GM12891 (cell line): ENCODE measurements at places on chromosomes 16 and 17.
A peak's percentile ranks its signal among the peaks of the same experiment; 100 is the strongest.

DNA sequence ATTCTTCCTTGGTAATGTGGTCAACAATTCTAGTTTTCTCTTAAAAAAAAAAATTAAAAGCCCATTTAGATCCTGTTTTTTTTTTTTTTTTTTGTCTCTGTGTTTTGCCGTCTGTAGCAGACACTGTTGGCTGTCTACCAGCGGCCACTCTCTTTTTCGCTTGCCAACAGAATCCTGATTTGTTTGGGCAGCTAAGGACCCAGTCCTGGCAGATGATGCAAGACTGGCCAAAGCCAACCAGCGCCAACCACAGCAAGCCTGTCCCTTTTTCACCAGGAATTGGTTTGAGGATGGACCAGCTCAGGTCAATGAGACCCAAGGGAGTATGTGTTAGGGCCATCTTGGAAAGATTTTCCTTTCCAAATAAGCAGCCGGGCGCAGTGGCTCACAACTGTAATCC, 28.2 kb downstream of the ST3GAL2 start:
- no peak for DNase-seq

- DNase-seq = no peak
Measured at GRCh38 chr16:35631261-35631945, 2172.0 kb downstream of the TP53TG3F start.

DNA sequence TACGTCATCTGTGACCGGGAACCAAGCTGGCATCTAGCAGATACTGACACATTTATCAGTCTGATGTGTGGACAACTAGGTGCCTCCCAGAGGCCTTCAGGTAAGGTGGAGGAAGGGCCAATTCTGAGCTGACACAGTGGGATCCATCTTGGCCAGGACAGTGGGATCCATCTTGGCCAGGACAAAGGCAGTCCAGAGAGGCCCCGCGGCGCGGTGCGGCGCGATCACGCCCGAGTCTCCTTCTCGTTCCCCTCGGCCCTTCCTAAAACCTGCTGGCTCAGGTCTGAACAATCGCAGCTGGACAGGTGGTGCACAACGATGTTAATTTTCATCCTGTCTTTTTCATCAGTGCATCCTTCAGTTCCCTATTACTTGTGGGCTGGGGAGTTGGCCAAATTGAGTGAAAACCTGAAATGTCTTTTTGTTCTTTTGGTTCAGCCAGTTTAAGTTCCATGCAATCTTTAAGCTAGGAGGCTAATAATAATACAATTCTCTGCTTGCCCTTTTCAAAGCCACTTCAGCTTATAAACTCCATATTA, 486 bp upstream of the WSB1 start:
- no peak for DNase-seq

DNA sequence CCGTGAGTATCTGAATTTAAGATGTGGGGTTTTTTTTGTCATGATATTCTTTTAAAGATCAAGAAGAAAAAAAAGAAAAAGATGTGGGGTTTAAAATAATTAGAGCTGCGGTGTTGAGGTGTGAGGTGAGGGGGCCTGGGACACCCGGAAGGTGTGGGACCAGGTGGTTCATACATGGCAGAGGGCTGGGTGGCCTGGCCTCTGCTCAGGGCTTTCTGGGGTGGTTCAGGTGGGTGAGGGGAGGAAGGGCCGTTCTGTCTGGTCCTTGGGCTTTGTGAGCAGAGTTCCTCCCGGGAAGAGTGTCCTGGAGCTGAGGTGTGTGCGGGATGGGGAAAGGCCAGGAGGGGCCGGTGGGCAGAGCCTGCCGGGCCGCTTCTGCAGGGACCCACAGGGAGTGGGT, 5.0 kb downstream of the PRSS27 start:
- DNase-seq = no peak

GRCh38 chr17:39231591-39232551, 6.1 kb upstream of the STAC2 start:
- DNase-seq = peak; percentile 77

DNA sequence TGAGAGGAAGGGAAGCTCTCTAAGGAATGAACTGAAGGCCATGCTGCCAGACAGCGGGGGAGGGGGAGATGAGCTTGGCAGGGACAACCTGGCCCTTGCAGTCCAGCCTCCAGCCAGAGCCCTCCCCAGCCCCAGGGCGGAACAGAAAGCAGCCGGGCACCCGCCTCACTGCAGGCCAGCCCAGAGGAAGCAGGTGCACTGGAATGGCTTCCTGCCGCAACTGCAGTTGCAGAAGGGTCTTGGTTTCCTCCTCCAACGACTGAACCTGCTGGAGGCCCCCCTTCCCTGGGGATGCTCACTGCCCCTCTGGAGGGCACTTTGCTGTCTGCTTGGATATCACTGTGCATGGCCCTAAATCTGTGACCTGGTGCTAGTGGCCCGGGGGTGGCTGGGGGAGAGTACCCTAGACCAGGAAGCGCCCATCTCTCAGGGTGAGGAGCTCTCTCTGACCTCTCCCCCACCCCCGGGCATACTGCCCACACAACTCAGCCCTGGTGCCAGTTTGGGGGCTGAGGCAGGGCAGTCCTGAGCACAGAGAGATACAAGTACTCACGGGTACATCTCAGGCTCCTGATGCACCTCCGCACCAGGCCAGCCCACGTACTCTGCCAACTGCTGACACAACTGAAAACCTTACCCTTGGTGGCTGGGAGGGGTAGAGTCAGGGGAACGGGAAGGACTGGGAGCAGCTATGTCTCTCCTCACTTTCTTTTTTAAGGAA, 41.1 kb downstream of the MYO18A start:
- DNase-seq = no peak

DNA sequence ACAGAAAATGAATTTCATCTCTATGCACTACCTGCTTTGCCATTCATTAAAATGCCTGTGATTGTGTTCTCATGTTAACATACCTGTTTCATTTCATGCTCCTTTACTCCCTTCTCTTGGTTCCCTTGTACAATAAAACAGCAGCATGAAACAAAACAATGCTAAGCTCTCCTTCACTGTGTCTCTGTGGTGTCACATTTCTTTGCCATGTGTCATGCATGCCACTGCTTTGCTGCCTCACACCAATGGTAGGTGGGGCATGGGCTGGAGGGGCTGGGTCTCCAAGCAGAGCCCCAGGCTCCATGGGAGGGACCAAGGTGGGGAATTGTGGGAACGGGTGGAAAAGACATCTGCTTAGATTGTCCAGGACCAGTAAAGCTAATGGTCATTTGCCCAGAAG, 83.6 kb downstream of the RGS9 start:
- DNase-seq = no peak

GRCh38 chr16:14559809-14560241, 70.2 kb downstream of the PARN start:
- DNase-seq = no peak

GRCh38 chr16:15610369-15610871, 32.5 kb downstream of the MARF1 start:
- no peak for DNase-seq

GRCh38 chr17:34692920-34693319, 113.5 kb downstream of the TMEM132E start:
- DNase-seq = no peak

- no peak for DNase-seq
Measured at GRCh38 chr17:81048827-81049371, 13.9 kb downstream of the BAIAP2 start.

DNA sequence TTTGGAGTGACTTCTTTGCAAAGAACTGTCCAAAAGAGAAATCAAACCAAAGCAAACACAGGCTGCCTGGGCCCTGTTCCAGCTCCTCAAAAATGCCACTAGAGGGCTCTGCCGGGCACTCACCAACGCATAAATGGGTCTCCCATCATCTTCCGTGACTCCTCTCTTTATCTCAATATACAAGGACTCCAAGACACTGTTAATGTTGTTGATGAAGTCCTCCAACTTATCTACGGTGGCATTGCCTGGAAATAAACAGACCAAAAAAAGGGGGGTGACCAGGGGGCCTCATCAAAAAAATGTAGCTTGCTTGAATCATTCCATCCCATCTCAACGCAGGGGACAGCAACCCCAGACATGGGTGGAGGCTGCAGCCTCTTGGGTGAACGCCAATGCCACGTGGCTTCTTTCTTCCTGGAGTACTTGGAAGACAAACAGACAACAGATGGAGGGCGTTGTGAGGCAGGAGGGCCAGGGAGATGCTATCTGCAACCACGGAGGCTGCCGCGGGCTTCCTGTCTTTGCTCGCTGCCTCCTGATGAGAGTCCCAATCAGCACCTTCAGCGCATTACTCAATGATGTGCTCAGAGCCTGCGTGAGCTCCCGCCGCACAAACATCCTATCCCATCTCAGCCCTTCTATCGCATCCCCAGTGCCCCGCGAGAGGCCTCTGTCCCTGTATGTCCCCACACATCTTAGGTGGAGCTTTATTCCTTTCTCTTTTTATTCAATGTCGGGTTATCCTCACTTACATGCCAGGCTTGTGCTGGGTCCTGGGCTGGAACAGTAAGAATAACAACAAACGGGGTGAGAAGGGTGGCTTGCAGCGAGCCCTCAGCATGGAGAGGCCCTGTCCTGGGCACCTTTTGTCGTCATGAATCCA, 32.0 kb downstream of the KDM8 start:
- DNase-seq = no peak

DNA sequence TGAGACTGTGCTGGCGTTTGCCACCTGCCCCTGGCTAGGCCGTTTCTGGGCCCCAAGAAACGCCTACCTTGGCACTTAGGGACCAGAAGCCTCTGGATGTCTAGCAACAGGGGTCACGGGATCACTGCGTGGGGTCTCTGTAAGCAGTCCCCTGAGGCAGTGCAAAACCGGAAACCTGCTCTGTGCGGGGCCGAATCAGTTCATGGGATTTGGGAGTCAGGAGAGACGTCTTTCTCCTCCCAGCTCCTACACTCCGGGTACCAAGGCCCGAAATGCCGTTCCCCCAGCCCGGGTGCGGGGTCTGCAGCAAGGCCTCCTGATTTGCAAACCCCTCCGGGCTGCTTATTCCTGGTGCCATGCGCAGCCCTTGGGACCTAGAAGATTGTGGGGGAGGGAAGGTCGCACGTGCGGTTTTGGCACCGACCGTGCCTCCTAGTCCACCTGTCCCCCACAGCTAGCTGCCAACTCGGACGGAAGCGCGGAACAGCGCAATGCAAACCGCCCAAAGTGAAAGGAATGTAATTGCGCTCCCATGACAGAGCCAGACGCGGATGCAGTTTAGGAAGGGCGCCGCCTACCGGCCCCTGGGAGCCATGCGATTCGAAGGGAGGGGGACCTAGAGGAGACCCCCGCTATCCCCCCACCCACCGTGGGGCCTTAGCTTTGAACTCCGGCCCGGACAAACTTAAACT, 6.5 kb downstream of the IRX5 start:
- no peak for DNase-seq

DNA sequence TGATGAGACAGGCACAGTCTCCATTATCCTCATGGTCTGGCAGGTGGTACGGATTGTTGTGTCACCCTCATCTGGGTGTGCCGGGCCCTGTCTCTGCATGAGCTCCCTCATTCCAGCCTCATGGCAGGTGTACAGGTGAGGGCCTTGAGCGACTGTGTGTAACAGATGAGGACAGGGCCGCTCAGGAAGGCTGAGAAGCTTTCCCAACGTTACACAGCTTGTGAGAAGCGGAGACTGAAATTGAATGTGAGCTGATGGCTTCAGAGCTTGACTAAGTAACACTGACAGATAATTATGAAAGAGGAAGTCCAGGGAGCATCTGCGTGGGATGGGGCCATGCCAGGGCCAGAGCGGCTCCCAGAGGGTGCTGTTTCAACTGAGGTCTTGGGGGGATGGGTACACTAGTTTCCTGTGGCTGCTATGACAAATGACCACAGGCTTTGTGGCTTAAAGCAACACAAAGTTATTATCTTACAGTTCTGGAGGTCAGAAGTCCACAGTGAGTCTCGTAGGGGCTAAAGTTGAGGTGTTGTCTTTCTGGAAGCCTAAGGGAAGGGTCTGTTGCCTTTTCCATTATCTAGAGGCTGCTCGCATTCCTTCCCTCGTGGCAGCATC, 36.7 kb downstream of the CMIP start:
- peak; percentile 89 for DNase-seq

- DNase-seq = peak; percentile 34
Measured at GRCh38 chr17:9389111-9389527, 186.5 kb downstream of the STX8 start.

DNA sequence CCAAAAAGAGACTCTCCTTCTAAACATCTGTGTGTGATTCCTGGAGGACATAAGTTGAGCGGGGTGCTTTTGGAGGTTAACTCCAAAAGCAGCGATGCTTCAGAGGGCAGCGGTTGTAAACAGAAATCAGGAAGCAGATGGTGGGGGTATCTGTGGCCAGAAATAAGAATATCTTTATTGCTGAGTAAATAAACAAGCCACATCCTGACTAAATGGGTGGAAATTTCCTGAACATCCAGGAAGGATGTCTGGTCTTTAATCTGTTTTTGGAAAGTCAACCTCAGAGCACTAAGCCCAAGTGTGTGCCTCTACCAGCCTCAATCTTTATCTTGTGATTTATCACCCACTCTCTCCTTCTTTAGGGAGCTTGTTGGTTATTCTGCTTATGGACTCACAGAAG, 123.3 kb downstream of the CDH13 start:
- no peak for DNase-seq

- DNase-seq = no peak
Measured at GRCh38 chr17:52410781-52411180, 252.3 kb upstream of the CA10 start.

GRCh38 chr16:50359626-50360025, 9.2 kb downstream of the BRD7 start:
- DNase-seq = no peak

- no peak for DNase-seq
Measured at GRCh38 chr16:76947749-76948148, 243.2 kb upstream of the MON1B start.

GRCh38 chr16:74249254-74249653, 47.4 kb upstream of the PSMD7 start:
- DNase-seq = no peak

DNA sequence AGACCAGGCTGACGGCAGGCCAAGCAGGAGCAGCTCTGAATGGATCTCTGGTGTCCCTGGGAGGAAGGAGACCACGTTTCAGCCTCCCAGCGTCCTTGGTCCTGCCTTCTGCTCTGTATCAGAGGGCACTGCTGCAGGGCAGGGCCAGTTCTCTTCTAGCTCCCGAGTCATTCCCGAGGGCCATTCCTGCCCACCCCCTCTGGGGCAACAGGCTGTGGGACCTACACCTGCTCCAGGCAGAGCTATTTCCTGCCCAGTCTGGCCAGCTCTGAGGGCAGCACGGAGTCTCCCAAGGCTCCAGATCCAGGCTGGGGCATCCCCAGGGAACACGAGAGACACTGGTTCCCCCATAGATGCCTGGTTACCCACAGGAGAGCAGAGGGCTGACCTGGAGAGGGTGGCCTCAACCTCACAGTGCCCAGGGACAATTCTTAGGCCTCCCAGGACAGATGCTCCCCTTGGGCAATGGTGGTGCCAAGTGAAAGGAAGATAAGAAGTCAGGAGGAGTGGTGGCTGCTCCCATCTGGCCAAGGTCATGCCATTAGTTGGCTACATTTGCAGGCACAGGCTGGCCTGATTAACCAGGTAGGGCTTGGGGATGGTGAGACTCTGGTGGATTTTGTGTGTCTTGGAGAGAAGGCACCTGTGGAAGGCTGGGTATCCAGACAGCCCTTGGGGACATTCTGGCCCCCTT, 2.0 kb downstream of the WFIKKN2 start:
- no peak for DNase-seq

- no peak for DNase-seq
Measured at GRCh38 chr17:42233994-42234393, 39.7 kb upstream of the GHDC start.
